NCI-H1930 (cell line): ENCODE measurements at places on chromosomes 5 and 9.

- no peak for DNase-seq
Observed at GRCh38 chr9:137276473-137277328, 825 bp upstream of the TOR4A start.

DNA sequence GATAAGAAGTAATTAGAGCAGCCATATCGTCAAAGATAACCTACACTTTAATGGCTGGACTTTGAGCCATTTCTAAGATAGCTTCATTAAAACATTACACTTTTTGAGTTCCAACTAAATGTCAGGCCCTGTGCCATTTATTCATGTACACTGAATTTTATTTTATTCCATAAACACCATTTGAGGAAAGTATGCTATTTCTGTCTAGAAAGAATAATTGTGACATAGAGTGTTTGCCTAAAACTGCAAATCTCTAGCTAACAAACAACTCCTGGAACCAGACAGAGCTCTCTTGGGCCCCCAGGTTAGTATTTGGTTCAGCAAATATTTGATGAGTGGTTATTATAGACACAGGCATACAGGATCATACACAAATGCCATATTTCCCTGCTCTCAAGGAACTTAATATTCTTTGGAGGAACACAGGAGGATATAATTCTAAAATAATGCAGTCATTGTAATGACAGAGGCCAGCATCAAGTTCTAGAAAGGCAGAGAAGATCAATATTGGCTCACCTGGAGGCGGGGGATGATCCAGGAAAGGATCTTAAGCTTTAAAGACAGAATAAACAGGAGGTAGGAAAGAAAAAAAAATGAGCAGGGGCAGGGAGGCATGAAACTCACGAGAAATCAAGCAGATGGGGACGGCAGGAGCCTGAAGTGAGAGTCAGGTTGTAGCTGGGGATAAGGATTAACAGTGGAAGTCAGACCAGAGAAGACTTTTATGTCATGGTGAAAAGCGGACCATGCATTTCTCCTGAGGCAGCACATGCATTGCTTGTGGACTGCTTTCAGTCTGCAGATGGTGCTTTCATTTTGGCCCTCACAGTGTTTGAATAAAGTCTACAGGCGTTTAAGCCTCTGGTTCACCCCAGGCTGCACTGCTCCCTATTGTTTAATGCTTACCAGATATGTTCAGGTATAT is 127.7 kb downstream of the GCNT1 start:
- peak; percentile 57 for DNase-seq

DNA sequence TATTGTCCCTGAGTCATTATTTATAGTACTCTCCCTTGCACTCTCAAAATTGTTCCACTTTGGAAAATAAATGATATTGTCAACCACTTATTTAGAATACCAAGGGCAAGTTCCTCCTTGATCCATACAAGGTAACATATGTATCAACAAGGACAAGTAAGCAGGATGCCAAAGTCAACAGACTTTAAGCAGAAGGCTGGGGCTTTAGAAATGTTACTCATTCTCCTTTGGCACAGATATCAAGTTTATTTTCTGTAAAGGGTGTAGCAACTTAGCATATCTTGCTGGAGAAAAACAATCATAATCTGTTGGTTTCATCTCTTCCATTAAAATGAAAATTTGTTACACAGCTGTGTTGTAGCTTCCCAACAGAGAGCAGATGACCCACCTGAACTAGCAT is 248.7 kb upstream of the SLC30A5 start:
- no peak for DNase-seq

- DNase-seq, result no peak
Observed at GRCh38 chr9:38435521-38435920, 11.3 kb upstream of the IGFBPL1 start.

GRCh38 chr9:116368680-116369079 is 215.1 kb downstream of the PAPPA start:
- no peak for DNase-seq

DNA sequence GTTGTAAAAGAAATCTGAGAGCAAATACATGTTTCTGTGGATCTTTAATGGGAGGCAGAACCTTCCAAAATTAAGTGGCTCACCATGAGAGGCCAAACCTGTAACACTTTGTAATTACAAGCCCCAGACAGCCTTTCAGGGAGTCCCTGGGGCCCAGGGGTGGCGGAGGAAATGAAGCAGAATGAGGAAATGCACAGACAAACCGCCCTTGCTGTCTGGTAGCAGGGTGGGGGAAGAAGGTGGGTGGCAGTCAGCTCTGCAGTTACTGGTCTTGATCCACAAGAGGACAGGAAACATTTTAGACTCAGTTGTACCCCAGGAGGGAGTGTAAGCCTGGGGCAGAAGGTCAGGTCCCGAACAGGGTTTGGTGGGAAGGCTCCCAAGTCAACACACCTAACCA is 6.5 kb downstream of the ARL14EPL start:
- no peak for DNase-seq

DNA sequence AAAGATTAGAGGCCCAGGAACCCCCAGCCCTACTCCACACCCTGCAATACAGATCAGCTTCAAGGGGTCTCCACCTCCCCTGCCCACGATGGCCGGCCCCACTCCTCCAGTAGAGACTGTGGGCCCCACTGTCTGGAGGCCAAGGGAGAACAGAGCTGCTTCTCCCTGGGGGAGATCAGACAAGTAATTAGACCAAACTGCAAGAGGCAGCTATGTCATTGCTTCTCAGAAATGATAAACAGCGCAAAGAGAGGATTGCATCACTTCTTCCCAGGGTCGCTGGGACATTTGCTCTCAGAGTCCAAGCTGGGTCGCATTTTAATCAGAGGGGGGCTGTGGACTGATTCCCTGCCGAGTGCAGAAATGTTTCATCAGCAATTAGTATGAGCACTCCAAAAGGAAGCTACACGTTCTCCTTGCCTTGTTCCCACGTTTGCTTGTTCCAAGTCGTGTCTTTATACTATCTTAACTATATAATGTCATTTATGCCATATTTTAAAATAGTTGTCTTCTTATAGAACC is 59.9 kb downstream of the ROPN1L start:
- DNase-seq, result no peak

DNA sequence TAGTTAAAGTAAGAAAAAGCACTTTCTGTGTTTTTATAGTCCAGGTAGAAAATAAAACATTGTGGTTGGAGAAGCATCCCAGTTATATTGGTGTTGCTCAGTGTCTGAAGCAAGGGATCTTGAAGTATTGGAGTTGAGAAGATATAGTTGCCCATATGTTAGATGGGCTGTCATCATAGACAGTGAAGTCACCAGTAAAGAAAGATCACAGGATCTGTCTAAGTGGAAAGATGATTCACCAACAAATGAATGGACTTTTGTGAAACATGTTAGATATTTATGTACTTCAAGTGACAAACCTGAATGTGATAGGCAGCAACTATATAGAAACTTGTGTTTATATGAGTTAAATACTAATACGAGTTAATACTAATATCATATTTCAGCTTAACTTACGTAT is 11.7 kb downstream of the OGN start:
- no peak for DNase-seq

DNA sequence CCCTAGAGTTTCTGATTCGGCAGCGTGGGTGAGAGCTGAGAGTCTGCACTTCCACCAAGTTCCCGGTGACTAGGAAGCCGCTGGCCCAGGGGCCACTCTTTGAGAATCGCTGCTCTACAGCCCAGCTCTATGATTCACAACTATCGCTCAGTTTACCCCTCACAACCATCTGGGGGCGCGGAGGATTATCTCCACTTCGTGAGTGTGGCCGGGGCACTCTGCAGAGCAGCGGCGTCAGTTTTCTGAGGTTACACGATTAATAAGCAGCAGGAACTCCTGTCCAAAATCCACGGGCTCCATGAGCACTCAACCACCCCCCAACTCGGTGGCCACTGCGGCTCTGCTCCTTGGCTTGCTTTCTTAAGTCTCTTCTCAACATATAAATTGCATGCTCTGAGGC is 19.3 kb downstream of the CORO2A start:
- DNase-seq, result no peak

DNA sequence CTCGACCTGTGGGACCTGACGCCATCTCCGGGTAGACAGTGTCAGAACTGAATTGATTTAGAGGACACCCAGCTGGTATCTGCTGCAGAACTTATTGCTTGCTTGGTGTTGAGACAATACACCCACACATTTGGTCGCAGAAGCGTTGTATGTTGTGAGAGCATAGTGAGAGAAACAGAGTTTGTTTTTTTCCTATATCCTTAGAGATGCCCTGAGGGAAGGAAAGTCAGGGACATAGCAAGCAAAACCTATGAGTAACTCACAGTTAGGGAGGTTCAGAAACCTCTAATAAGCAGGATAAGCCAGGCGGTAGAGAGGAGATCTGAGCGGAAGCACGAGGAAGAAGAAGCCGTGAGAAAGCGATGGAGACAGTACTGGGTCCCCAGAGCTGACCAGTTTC is 59.8 kb downstream of the PTCD2 start:
- no peak for DNase-seq

- no peak for DNase-seq
Observed at GRCh38 chr5:72618708-72619107, 111.5 kb upstream of the ZNF366 start.

DNA sequence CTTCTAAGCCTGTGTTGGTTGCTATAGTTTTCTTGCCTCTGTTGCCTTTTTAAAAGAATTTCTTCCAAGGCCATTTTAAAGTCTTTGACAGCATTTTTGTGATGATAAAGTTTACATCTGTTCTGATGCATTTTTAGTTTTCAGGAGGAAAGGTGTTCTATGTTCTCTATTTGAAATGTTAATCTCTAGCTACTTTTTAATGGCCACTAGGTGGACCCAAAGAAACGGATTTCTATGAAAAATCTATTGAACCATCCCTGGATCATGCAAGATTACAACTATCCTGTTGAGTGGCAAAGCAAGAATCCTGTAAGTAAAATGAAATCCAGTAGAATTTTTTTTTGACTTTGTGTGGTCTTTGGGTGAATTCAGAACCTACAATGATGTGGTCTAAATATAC is 60.2 kb downstream of the MELK start:
- no peak for DNase-seq
